ENCODE measurements at places on chromosomes 11 and 22.
A peak's percentile ranks its signal among the peaks of the same experiment; 100 is the strongest.

DNA sequence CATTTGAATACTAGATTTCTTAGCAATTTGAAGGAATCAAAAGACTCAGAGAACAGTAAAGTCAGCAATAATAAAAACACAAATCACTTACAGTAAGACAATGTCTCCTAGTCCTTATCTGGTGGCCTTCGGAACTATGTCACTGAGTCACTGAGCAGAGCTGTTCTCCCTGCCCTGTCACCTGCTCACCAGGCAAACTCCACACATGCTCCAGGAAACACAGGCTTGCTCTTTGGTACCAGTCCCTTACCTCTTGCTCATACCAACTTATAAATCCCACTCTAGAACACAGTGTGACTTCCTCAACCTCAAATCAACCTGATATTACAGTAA, 81.1 kb upstream of the CHRM4 start:
- DNase-seq, result no peak

DNA sequence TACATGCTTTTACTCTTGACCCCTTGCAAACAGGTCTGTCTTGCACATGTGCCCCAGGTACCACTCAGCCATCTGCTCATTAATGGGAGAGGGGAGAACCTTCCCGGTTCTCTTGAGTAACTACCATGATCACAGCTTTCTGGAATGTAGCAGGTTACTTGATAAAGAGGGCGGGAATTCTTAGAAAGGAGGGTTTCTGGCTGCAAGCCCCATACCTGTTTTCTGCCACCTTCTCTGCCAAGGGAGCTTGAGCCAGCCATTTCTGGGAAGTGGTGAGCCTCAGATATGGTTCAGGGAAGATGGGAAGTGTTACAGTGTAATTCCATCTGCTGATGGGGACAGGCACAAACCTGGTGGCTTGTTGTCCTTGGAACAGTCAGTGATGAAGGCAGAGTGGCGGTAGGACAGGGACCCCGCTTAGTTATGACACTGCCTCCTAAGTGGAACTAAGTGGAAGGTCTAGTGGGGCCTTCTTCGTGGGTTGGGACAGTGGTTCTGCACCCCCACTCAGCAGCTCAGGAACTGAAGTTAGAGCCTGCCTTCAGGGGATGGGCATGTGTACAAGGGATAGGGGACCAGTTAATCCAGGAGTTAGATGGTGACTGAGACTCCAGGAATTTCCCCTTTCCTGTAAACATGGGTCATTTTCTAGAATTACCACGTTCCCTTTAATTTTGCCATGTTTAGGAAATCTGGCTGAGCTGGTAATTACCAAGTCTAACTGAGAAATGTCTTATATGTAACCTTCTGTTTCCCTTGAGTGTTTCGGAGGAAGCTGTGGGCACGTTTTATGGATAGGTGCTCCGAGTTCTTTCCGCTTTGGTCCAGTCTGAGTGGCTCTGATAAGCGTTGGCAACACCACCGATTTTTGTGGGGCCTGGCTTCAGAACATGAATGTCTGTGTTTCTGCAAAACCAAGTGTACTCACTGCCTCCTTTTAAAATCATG, 35.3 kb downstream of the BCR start:
- peak; percentile 96 for DNase-seq

DNA sequence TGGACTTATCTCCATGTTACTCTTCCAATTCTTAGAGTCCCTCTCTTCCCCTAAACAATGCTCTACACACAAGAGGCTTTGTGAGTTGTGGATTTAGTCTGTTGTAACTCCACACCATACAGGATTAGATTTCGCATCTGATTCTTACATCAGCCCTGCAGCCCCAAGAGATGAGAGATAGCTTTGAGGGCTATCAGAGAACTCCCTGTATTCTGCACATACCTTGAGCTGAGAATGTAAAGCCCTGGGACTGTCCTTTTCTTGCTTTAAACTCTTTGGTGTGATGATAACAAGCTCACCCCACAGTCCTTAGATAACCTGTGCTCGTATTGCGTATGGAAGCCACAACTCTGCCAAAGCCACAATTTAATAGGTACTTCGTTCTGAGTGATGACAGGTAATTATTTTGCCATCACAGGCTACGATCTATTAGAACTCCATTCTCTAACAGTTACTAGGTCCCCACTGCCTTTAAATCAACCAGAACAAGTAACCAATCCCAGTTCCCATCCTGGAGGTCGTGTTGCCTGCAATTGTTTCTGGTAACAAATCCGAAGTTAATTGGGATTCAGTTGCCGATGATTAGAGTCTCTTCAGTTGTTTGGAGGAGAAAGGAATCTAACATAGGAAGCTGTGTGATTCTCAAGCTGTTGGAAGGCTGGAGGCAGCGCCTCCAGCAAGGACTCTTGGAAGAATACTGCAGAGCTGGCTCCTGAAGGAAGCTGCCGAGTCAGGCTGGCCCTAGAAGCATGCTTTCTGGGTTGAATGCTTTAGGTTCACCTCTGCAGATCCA, 1.3 kb upstream of the PARVG start:
- peak; percentile 57 for DNase-seq

GRCh38 chr22:28907311-28908008, 24.1 kb downstream of the ZNRF3 start:
- DNase-seq, result no peak

DNA sequence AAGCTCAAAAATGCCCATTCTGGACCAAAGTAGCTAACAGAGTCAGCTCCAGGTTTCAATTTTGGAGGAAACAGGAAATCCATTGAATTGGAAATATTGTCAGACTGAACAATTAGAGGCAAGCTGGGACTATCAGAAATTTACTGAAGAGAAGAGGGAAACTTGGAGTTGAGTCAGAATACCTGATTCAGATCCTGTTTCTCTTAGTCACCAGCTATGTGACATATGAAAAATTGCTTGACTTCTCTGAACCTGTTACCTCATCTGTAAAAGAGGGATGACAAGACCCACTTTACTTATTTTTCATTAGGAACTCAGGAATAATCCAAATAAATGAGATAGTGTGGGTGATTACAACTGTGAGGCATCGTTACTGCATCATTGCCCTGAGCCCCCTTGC, 148.9 kb upstream of the CADM1 start:
- DNase-seq, result no peak

- DNase-seq, result no peak
These were observed 97.6 kb upstream of the CLMP start for GRCh38 chr11:123292647-123293046.

DNA sequence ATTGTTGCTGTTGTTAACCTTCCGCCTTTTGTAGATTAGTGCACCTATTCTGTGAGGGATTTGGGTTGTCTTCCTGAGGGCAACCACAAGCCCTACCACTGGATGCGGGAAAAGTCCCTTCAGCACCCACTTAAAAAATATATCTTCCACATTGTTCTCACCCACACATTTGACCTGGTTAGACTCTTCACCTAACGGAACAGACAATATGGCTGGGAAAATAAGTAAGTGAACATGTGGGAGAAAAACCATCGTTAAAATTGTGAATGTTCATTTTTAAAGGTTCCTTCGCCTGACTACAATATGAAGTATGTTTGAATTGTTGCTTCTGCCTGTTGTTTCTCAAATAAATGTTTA, 72.0 kb upstream of the MPEG1 start:
- no peak for DNase-seq

DNA sequence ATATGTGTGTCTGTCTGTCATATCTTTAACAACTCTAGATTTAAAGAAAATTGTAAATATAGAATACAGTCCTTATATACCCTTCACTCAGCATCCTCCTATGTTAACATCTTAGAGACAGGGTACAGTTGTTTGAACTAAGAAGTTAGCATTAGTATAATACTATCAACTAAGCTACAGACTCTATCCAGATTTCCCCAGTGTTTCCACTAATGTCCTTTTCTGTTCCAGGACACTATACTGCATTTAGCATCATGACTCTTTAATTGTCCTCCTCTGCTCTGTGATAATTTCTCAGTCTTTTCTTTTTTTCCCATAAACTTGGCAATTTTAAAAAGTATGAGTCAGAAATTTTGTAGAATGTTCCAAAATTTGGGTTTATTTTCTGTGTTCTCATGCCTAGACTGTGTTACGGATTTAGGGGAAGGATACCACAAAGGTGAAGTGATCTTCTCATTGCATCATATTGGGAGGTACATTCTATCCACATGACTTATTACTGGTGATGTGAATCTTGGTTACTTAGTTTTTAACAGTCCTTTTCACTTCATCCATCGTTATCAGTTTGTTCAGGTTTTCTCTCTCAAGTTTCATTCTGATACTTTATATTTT, 168.4 kb downstream of the SBF2 start:
- DNase-seq, result no peak

DNA sequence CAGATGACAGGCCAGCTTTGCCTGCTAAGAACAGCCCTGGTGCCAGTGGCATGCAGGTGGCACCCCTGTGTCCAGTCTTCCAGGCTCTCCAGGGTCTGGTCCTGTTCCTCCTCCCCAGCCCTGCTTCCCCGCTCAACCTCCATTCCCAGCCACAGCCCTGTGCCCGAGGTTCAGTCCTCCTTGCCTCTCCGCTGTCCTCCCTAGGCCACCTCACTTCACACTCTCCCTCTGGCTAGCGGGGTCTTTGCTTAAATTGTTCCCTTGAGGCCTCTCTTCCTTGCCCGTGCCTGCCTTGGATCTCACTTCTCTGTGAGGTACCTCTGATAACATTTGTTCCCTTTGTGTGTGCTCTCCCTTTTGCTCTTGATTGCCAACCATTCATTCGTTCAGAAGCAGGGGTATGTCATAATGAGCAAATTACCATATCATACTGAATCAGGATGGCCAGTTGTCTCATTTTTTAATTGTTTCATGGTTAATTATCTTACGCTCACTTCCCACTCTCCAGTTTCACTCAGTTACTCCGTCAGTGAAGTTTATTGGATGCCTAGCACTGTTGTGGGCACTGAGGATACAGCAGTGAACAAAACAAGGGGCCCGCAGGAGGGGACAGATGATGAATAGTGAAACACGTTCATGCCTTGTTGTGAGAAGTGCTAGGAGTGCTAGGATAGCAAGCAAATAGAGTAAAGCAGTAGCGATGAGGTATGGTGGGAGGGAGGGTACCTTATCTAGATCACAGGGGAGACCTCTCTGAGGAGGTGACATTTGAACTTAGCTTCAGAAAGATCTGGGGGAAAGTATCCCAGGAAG, 7.4 kb downstream of the BMAL1 start:
- no peak for DNase-seq

GRCh38 chr11:120024046-120024445, 113.9 kb downstream of the TRIM29 start:
- DNase-seq, result no peak

GRCh38 chr11:36693139-36693843, 95.3 kb upstream of the RAG2 start:
- no peak for DNase-seq

DNA sequence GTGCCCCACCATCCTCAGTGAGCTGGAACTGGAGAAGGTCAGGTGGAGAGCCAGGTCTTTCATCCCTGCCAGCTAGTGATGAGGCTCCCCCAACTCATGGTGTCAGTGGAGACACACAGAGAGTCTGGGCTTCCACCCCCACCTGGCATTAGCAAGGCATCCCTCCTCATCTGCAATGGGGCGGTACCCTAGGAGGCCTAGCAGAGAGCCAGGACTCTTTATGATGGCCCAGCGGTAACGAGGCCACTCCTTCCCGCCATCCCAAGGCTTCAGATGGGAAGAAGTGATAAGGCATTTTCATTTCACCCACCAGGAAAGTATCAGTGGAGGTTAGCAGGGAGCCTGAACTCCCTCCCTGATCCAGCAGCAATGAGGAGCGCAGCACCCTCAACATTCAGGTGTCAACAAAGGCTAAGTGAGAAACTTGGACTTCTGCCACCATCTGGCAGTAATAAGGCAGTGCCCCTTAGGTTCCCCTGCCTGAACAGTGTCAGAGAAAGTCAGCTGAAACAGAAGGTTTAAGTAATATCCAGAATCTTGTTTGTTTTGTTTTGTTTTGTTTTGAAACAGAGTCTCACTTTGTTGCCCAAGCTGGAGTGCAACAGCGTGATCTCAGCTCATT, 40.5 kb upstream of the FBLN1 start:
- DNase-seq, result no peak

DNA sequence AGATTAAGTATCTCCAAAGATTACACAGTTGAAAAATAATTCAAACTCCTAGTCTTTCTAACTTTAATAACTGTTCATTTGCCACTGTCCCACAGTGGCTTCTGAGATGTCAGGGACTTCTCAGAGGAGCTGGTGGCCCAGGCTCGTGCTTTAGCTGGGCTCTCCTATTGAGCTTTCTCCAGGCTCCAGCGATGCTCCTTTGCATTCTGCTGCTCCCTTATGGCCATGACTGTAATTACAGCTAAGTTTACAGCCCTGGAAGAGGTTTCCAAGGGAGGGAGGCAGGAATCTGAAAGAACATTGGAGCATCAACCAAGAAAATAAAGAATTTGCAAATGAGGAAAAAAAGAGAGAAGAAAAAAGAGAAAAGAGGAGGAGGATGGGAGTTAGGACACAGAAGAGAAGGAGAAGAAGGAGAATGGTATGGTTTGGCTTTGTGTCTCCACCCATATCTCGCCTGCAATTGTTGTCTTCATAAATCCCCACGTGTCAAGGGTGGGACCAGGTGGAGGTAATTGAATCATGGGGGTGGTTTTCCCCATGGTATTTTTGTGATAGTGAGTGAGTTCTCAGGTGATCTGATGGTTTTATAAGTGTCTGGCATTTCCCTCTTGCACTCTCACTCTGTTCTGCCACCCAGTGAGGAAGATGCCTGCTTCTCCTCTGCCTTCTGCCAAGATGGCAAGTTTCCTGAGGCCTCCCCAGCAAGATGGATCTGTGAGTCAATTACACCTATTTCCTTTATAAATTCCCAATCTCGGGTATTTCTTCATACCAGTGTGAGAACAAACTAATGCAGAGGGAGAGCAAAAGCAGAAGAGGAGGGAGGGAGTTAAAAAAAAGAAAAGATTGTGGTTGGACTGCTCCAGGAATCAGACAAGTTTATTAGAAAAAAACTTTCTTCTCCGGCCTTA, 857.0 kb downstream of the KCNA4 start:
- DNase-seq, result no peak

GRCh38 chr11:86955361-86956120, at the start of gene FZD4:
FZD4 (minus strand) TSS chr11:86955395; CDS start chr11:86955085, 310 bp downstream.
- no peak for DNase-seq

GRCh38 chr11:94494126-94494680, 419 bp downstream of the ANKRD49 start:
- DNase-seq, result no peak

DNA sequence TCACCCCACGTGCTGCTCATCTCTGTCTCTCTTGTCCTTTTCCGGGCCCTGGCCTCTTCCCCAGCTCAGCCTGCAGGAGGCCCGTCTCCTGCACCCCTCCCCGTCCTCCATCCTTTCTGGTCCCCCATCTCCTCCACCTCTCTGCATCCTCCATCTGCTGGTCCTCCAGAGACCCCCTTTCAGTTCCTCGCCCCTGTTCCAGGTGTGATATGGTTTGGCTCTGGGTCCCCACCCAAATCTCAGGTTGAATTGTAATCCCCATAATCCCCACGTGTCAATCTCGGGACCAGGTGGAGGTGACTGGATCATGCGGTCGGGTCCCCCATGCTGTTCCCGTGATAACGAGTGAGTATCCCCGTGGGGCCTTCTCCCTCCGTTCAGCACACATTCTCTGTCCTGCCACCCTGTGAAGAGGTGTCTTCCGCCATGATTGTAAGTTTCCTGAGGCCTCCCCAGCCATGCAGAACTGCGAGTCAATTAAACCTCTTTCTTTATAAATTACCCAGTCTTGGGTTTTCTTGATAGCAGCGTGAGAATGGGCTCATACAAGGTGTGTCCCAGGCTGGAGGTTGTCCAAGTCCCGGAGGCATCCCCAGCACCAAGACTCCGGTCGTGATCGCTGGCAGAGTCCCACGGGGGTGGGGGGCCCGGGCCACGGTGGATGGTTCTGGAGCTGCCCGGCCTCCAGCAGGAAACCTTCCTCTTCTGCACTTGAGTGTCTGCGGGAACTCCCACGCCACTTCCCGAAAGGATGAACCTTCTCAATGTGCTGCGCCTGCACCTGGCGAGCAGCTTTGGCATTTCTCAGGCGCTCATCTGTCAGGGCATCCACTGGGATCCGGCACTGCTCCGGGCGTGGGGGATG, 29.0 kb upstream of the TOLLIP start:
- DNase-seq, result no peak

Measured in GF-D8 (cell line).